ENCODE measurements at places on chromosomes 3 and 15. TPM values are rescaled to one million over a fixed set of nuclear protein-coding genes. Genes with fewer than 3 reads are reported as not detected.

LYZL4 gene
- total RNA-seq: not detected

SPESP1 gene
- 7.2 TPM for total RNA-seq

SYNM gene
- total RNA-seq: 258 TPM

DNA sequence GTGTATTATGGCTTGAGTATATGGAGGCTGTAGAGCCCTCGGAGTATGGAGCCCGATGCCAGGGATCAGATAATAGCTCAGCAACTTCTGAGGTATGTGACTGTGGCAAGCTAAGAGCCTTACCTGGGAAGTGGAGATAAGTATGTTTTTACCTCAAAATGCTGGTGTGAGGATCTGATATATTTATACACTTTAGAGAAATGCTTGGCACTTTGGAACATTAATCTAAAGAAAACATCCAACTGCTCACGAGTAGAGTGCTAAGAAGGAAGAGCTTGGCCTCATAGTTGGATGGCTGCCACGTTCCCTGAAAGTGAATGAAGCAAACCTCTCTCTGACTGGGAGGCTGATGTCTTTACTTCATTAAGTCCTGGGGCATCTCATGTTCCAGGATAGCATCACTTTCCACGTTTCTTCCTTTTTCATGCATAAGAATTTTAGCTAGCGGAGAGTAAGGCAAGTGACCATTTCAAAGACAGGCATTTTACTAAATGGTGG is 58.9 kb upstream of the GOLGA8J start:
- no peak for DNase-seq

- DNase-seq: no peak
Measured at GRCh38 chr3:195031574-195032003, 239.4 kb downstream of the XXYLT1 start.

- no peak for DNase-seq
Measured at GRCh38 chr3:42647821-42648459, 5.6 kb upstream of the ZBTB47 start.

DNA sequence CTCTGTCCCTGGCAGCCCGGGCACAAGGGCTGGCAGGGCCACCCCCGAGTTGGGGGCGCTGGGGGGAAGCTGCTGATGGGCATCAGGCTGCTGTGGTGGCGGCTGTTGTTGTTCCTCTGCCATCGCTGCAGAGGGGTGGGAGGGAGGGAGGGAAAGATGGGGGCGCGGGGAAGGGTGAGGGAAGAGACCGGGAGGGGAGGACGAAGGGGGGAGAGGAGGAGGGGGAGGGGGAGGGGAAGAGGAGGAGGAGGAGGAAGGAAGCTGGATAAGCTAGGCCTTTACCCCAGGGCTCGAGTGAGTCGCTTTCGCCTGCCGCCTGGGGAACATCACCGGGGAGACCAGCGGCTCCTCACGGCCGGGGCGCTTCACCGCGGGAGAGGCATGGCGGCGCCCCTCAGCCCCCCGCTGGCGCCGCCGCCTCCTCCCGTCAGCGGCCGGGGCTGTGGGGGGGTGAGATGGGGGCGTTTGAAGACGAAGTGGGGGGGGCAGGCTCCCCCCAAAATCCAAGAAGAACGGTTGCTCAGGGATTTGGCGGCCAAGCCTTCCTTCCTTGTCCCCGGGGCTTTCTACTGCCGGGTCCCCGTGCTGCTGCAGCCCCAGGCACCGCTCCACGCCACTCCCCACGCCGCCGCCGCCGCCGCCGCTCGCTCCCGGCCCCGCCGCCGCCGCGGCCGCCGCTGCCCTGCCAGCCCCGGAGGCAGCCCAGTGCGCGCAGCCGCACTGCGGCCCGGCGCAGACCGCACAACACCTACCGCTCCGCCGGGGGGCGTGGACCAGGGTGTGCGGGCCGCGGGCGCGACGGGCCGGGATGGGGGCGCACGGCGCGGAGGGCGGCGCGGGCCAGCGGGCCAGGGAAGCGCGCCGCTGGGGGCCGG is at the start of gene RFX7:
TSS of gene RFX7 (minus strand) at position 717 of the 875 bp plus-strand sequence. CDS start at position 123, 594 bp downstream.
- DNase-seq: peak; percentile 62

All from right atrium auricular region (tissue), 2 donors.